ENCODE measurements at places on chromosomes 6 and 20. TPM values are rescaled to one million over a fixed set of nuclear protein-coding genes. Genes with fewer than 3 reads are reported as not detected.

DEFB125 gene
- not detected for total RNA-seq

C20orf141 gene
- total RNA-seq, result not detected

KIF25 gene
- not detected for total RNA-seq

CFAP206 gene
- not detected for total RNA-seq

TBC1D20 gene
- total RNA-seq, result 14.4 TPM

HMGA1 gene
- total RNA-seq, result 118 TPM

SLC35F1 gene
- 0.08 TPM for total RNA-seq

RBPJL gene
- not detected for total RNA-seq

ECT2L gene
- total RNA-seq, result not detected

BPIFB2 gene
- total RNA-seq, result 1.9 TPM

SPATS1 gene
- total RNA-seq, result not detected

FOXP4 gene
- total RNA-seq, result 3.7 TPM

SNPH gene
- 0.50 TPM for total RNA-seq

BHLHE23 gene
- not detected for total RNA-seq

CPXM1 gene
- 5.5 TPM for total RNA-seq

OXT gene
- total RNA-seq, result 0.75 TPM

ZBTB24 gene
- total RNA-seq, result 3.0 TPM

GRM1 gene
- total RNA-seq, result under 0.01 TPM

FERMT1 gene
- 0.42 TPM for total RNA-seq

ULBP2 gene
- 0.25 TPM for total RNA-seq

RFX6 gene
- total RNA-seq, result not detected

CLVS2 gene
- total RNA-seq, result not detected

ARMC2 gene
- total RNA-seq, result 1.5 TPM

FABP7 gene
- not detected for total RNA-seq

EEF1A2 gene
- total RNA-seq, result not detected

THBD gene
- total RNA-seq, result 1.4 TPM

EZR gene
- 22.4 TPM for total RNA-seq

TFAP2D gene
- not detected for total RNA-seq

ENPP5 gene
- total RNA-seq, result 3.2 TPM

ADGRF5 gene
- 19.9 TPM for total RNA-seq

NMBR gene
- not detected for total RNA-seq

CST2 gene
- not detected for total RNA-seq

HRH3 gene
- not detected for total RNA-seq

NFS1 gene
- 40.3 TPM for total RNA-seq

C20orf144 gene
- not detected for total RNA-seq

CRNKL1 gene
- total RNA-seq, result 16.2 TPM

VEGFA gene
- 160 TPM for total RNA-seq

EFCAB8 gene
- total RNA-seq, result 0.25 TPM

RHAG gene
- not detected for total RNA-seq

SOX18 gene
- 3.1 TPM for total RNA-seq

LGSN gene
- 0.33 TPM for total RNA-seq

RBM12 gene
- 19.7 TPM for total RNA-seq

LRRN4 gene
- total RNA-seq, result 0.14 TPM

METTL24 gene
- 2.0 TPM for total RNA-seq

TFAP2C gene
- total RNA-seq, result under 0.01 TPM

ETV7 gene
- 0.17 TPM for total RNA-seq

COL20A1 gene
- not detected for total RNA-seq

DNAH8 gene
- 0.05 TPM for total RNA-seq

PAQR8 gene
- 3.3 TPM for total RNA-seq

RIMS4 gene
- total RNA-seq, result not detected

GTSF1L gene
- total RNA-seq, result not detected

RBBP8NL gene
- total RNA-seq, result under 0.01 TPM

ARFGEF3 gene
- 0.33 TPM for total RNA-seq

IRF4 gene
- total RNA-seq, result 1.2 TPM

BCAS1 gene
- total RNA-seq, result 0.93 TPM
